ENCODE measurements at places on chromosomes 12 and 14. TPM values are rescaled to one million over a fixed set of nuclear protein-coding genes. Genes with fewer than 3 reads are reported as not detected.
A peak's percentile ranks its signal among the peaks of the same experiment; 100 is the strongest.

- no peak for DNase-seq
Measured at GRCh38 chr12:93108985-93109384, 179.9 kb upstream of the EEA1 start.

DNA sequence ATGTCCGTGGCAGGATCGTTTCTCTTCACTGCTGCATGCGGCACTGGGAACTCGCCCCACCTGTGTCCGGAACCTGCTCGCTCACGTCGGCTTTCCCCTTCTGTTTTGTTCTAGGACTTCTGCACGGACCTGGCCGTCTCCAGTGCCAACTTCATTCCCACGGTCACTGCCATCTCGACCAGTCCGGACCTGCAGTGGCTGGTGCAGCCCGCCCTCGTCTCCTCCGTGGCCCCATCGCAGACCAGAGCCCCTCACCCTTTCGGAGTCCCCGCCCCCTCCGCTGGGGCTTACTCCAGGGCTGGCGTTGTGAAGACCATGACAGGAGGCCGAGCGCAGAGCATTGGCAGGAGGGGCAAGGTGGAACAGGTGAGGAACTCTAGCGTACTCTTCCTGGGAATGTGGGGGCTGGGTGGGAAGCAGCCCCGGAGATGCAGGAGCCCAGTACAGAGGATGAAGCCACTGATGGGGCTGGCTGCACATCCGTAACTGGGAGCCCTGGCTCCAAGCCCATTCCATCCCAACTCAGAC is 1.2 kb downstream of the FOS start:
- no peak for DNase-seq

DNA sequence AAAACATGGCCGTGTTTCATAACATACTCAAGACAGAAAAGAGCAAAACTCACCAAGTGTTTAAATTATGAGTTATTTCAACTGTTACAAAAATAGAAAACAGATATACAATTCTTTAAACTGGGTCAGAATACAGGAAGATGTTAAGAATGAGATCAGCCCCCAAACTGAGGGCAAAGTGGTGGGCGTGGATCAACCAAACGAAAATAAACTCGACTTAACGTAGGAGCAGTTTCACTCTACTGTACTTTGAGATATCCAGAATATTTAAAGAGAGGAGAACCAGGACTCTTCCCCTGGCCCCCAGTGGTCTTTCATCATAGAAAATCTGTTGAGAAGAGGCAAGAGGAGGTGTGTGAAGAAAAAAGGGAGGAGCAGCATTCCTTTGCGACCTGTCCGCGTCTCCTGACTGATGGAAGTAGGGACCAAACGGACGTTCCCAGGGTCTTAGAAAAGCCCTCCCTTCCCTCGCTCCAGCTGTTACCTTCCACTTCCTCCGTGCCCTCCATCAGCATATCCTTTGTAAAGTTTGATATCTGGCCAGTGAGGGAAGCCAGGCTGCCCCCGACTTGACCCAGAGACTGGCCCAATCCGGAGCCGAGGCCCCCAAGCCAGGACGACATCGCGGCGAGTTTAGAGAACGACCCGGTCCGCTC is 668 bp downstream of the TRIP11 start:
- DNase-seq, result peak; percentile 44

DNA sequence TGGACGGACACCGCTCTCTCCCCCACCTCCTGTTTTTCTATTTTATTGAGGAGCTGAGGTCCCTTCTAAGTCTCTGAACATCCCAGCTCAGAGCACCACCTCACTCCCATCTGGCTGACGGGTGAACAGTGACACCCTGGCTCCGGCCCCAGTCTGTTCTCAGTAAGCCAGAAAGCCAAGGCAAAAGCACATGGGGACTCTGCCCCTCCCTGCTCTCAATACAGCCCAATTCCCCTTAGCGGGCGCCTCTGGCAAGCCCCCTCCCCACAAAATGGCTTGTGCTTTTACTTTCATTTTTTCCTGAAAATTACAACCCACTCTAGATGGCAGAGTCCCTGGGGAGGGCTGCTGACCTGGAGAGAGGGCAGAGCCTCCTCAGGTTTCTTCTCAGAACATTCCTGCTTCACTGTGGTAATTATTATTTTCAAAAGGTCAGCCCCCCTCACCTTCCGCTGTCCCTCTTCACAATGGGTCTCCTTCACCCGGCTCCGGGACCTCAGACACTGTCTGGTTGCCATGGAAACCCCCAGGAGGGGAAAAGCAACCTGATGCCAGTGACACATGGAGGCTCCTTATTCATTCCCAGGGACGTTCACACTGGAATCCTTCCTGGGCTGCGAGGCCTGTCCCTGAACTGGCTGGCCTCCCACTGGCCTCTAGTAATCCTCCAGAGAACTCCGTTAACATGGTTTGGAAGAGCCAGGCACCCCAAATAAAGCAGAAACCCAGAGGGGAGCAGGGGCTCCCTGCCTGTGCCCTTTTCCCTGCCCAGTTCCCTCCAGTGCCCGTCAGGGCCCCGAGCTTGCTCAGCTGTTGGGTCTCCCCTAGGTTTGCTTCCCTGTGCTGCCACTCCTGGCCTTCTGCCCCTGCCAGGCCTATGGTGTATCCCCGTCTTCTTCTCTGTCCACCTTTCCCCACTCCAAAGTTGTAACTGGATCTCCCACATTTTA is 15.9 kb downstream of the COL2A1 start:
- peak; percentile 23 for DNase-seq

DNA sequence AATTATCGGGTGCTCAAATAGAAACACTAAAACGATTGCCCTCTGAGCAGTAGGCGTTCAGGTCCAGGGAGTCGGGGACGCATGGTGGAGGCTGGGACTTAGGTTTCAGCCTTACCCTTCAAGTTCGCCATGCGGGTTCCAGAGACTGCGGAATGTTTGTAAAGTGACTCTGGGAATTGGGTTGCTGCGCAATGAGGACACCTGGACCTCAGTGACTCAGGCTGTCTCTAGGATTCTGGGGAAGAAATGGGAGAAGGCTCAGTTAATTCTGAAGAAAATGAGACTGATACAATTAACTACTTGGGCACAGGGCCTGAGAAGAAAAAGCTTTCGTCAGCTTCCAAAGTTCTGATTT is 1.1 kb downstream of the LGALS3 start:
- DNase-seq, result peak; percentile 86

DNA sequence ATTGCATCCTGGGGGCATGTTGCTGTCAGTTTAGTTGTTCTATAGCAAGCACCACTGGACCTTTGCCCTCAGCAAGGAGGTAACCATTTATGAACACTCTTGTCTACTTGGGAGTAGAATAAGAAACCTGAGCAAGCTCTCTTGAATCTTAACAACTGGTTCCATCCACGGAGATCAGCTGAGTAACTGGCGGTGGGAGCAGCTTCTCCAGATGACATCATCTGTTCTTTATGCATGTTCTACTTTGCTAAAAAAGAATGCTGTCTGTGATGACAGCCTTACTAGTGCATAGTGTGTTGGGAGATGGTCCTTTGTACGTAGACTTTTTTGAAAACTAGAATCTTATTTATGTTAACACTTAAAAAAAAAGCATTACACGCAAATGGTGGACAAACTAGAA is 17.7 kb downstream of the SLC4A8 start:
- no peak for DNase-seq

DNA sequence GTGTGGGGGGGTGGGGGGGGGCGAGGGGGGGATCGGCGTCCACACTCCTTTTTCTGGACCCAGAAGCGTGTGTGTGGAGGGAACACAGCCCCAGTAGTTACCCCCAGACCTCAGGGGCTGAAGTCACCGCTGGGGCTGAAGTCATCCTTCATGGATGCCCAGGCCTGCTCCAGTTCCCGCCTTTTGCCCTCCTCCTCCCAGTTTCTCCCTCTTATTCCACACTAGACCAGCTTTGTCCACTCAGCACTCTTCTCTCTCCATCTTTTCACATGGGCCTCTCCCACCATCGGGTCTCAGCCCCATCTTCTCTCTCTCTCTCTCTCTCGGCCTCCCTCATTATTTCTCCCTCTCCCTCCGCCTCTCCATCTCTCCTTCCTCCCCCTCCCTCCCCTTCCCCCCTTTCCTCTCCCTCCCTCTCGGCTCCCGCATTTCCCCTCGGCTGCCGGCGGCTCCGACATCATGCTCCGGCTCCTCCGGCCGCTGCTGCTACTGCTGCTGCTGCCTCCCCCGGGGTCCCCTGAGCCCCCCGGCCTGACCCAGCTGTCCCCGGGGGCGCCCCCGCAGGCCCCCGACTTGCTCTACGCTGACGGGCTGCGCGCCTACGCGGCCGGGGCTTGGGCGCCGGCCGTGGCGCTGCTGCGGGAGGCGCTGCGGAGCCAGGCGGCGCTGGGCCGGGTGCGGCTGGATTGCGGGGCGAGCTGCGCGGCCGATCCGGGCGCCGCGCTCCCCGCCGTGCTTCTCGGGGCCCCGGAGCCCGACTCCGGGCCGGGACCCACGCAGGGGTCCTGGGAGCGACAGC is at the start of gene P3H3:
P3H3 (plus strand) TSS at position 426 of the 799 bp plus-strand sequence; CDS start at position 460, 34 bp downstream.
- peak; percentile 98 for DNase-seq

DNA sequence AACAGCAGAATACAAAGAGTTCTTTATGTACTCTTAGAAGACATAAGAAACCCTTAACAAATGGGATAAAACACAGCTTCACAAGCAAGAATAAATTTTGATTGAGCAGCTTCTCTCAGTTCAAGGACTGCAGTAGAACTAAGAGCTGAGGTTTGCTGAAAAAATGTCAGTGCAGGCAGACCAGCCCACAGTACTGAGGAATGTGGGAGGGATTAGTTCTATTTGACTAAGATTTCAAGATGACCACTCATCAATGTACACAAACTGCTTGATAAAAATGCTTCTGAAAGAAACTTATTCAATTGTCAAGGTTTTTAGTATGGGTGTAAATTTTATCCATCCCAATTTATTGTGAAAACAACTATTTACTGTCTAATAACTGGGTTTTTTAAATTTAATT is 138.4 kb downstream of the SEC23A start:
- no peak for DNase-seq

DNA sequence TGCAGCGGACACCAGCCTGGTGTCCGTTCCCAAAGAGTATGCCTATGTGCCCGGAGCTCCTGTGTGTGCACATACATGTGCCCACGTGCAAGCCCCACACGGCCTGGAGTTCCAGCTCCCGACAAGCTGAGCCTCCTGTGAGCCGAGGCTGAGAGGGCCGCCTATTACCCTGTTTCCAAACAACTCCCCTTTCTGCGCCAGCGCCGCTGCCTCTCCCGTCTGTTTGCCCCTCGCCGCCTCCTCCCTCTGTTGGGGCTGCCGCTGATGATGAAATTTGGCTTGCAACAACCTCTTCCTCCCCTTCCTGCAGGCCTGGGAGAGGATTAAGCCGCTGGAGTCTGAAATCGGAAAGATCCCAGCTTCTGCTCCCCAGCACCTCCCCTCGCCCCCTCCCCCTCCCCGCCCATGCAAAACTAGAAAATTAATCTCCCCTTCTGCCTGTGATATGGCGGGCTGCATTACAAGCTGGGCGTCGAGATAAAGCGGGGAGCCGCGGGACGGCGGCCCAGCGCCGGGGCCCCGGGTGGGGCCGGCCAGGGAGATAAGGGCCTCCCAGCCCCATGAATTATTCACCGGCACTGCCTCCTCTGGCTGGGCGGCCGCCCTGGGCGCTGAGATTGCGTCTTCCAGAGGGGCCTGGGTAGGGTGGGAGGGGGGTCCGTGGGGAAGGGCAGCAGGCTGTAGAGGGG is 6.8 kb upstream of the ASIC1 start:
- peak; percentile 90 for DNase-seq

GRCh38 chr14:58572473-58572853 is 65.3 kb upstream of the DACT1 start:
- no peak for DNase-seq

GRCh38 chr12:130552483-130552996 is 163.6 kb downstream of the RIMBP2 start:
- no peak for DNase-seq

- peak; percentile 66 for DNase-seq
Measured at GRCh38 chr12:53122961-53123468, 19.7 kb downstream of the SOAT2 start.

GRCh38 chr12:3453990-3454680 is 36.9 kb upstream of the PRMT8 start:
- peak; percentile 93 for DNase-seq

DNA sequence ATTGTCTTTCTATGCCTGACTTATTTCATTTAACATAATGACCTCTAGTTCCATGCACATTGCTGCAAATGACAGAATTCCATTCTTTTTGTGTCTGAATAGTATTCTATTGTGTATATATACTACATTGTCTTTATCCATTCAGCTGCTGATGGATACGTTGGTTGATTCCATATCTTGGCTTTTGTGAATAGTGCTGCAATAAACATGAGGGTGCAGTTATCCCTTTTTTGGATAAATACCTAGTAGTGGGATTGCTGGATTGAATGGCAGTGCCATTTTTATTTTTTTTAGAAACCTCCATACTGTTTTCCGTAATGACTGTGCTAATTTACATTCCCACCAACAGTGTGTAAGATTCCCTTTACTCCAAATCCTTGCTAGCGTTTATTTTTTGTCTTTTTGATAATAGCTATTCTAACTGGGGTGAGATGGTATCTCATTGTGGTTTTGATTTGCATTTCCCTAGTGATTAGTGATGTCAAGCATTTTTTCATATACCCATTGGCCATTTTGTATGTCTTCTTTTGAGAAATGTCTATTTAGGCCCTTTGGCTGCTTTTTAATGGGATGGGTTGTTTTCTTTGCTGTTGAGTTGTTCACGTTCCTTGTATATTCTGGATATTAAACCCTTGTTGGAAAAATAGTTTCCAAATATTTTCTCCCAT is 2.3 kb downstream of the OAS2 start:
- no peak for DNase-seq

GRCh38 chr12:8697476-8698131 is at the start of gene RIMKLB:
Gene RIMKLB, plus strand, starts transcription at chr12:8697991. Its CDS starts 15,876 bp downstream, at chr12:8713867.
- peak; percentile 97 for DNase-seq

DNA sequence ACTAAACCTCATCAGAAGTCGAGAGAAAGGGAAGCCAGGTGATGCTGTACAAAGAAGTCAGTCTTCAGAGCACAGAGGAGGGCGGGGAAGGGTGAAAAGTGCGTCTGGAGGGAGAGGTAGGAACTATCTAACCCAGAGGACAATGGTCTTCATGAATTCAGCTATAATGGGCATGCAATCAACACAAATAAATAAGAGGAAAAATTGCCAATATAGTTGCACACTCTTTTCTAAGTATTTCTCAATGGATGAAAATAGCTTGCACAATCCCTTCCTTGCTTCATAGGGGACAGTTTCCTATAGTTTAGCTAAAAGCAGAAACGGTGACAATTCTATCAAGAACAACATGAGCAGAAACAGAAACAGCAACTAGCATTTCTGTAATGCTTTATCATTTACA is 931.2 kb downstream of the AACS start:
- no peak for DNase-seq

- DNase-seq, result no peak
Measured at GRCh38 chr14:81018251-81018650, 62.8 kb downstream of the TSHR start.

- DNase-seq, result no peak
Measured at GRCh38 chr14:42070031-42070430, 463.4 kb downstream of the LRFN5 start.

GRCh38 chr12:27076928-27077327 is 5.5 kb downstream of the C12orf71 start:
- DNase-seq, result no peak

Gene FOXG1
- under 0.01 TPM for total RNA-seq

Gene KRT5
- not detected for total RNA-seq

Gene OTUB2
- total RNA-seq, result 1.4 TPM

Gene TMEM119
- total RNA-seq, result 362 TPM

Gene CLEC12A
- total RNA-seq, result 0.29 TPM

Gene P2RX2
- total RNA-seq, result not detected

Gene INSM2
- total RNA-seq, result not detected

Gene UNG
- 41.8 TPM for total RNA-seq

Gene RBP5
- not detected for total RNA-seq

Gene TAS2R14
- 7.2 TPM for total RNA-seq

Gene RPGRIP1
- total RNA-seq, result under 0.01 TPM

All from osteoblast (primary cell).